ENCODE measurements at places on chromosomes 3 and 15. TPM values are rescaled to one million over a fixed set of nuclear protein-coding genes. Genes with fewer than 3 reads are reported as not detected.

DNA sequence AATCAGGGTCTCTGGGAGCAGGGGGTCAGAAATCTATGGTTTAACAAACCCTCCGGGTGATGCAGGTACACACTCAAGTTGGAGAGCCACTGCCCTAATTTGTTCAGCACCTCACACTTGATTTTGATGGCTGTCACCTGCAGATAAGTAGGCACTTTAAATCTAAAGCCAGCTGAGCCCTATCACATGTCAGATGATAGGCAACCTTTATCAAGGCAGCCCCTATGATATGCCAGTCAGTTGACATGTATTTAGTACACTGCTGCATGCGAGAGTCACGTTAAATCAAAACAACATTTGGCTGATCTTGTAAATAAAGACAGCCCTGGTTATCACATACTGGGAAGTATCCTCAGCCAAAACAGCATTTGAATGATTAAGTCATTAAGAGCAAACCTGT is 104.4 kb upstream of the MCTP2 start:
- DNase-seq = no peak

DNA sequence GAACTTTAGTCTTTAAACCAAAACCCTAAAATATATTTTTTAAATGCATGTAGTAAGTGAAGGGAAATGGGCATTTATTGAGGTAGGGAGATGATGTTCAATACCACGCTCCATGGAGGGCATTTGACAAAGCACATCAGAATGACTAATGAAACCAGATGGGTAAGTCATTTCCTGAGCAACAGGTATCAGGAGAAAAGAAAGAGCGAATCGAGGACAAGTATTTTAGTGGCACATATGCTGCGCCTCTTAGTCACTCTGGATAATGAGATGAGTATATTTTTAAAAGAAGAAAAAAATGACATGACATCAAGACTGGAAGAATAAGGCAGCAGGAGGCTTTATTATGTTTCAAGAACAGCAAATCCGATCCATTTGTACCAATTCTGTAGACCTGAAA is 129.0 kb upstream of the ARHGEF3 start:
- no peak for DNase-seq

GRCh38 chr3:24018784-24019570 is 73.9 kb downstream of the NR1D2 start:
- no peak for DNase-seq

The TLR9 gene
- polyA plus RNA-seq = 0.27 TPM

The IQCF5 gene
- polyA plus RNA-seq = not detected

Data from right renal pelvis (tissue), 4 donors.